ENCODE measurements at places on chromosomes 6 and 20.
A peak's percentile ranks its signal among the peaks of the same experiment; 100 is the strongest.

GRCh38 chr6:10482636-10483257 lies 38.4 kb upstream of the GCNT2 start:
- DNase-seq = no peak

GRCh38 chr6:47135772-47136171 lies 93.6 kb upstream of the ADGRF1 start:
- DNase-seq = peak; percentile 99

GRCh38 chr20:48242623-48243022 lies 457.3 kb upstream of the SULF2 start:
- DNase-seq = no peak

DNA sequence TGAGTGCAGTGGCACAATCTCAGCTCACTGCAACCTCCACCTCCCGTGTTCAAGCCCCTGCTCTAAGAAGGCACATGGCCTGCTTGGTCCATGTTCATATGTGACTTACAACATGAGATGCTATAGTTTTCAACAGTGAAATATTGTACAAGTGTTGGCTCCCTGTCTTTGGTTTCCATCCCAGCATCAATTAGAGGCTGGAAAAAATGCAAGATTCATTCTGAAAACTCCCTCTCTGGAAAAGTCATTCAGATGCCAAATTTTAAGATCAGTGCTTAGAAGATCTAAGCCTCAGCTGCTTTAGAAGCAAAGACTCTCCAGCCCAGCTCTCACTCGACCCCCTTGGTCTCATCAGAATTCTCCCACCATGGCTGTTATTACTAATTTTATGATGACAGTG lies 398.9 kb downstream of the KIF16B start:
- no peak for DNase-seq

DNA sequence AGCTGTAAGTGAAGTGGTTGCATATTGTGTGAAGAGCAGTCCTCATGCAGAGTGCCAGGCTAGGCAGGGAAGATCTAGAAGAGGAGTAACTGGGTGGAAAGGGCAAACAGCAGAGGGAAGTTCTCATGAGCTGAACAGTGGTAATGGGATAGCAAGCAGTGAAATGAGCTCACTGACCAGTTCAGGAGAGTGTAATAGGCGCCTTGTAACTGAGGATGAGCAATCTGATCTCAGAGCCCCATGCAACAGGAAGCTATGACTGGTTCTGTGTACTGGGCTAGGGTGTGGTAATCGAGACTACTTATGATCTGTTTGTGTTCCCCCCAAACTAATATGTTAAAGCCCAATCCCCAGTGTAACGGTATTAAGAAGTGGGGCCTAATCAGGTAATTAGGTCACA lies 98.6 kb downstream of the RFX6 start:
- DNase-seq = peak; percentile 58

- DNase-seq = peak; percentile 38
These were observed at the start of gene PLTP for GRCh38 chr20:45911486-45912343. PLTP (minus strand) TSS chr20:45912155; CDS start chr20:45911452, 703 bp downstream.

DNA sequence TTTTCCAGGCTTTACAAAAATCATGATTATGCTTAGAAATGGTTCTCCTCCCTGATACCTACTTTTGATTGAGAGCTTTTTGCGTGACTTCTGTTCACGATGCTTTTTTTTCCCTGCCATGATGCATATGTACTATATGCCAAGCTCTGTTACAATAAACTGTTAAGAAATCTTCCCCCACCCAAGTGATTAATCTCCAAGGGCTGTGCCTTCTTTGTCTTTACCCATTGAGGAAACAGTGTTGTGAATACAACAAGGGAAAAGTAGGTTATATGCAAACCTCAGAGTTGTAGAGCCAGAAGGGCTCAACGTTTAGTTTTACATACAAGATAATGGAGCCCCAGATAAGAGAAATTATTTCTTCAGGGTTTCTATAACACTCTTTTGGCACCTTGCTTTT lies 34.1 kb upstream of the MYLK2 start:
- DNase-seq = no peak

GRCh38 chr6:156720691-156721685 lies 56.2 kb upstream of the ARID1B start:
- no peak for DNase-seq

- DNase-seq = peak; percentile 92
These were observed at the start of gene CDK5RAP1 for GRCh38 chr20:33401184-33401920. CDK5RAP1 (minus strand) TSS chr20:33401519; CDS start chr20:33397064, 4,455 bp downstream.

DNA sequence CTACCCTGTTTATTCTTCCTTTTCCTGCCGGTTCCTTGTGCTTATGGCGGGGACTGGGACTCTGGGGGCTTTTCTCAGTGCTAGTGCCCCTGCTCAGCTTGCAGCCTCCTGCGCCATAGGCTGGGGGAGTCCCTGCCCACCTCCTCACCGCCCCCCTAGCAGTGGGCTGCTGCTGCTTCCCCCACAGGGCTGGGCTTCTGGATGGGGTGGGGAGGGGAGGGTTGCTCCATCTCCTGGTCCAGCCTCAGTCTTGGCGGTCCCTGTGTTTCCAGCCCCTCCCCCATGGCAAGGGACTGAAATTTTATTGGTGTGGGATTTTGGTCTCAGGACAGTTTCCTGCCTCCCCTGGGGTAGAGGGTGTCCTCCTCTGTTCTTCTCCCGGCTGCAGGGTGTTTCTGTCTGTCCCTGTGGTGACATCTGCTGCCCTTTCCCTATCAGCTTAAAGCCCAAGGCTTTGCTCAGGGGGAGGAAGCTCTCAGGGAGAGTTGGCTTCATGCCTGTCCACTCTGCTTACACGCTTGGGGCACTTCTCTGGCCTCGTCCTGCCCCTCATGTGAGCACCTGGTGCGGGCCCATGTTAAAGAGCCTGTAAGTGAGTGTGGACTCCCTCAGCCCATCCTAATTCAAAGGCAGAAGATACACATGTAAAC lies 100.6 kb downstream of the HIVEP1 start:
- no peak for DNase-seq

DNA sequence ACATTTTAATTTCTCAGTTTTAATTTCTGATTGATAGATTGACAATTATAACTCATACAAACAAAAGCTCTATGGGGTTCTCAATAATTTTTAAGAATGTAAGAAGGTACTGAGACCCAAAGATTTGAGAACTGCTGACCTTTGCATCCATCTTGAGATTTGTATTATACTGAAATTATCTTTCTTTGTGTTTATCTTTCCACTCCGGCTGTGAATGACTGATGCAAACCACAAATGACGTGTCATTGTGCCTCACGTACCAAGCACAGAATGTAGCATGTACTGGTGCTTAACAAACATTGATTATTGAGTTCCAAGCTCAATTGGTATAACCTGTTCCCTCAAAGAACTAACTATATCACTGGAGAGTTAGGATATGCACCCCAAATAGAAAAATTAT lies 152.1 kb upstream of the SMLR1 start:
- peak; percentile 79 for DNase-seq

DNA sequence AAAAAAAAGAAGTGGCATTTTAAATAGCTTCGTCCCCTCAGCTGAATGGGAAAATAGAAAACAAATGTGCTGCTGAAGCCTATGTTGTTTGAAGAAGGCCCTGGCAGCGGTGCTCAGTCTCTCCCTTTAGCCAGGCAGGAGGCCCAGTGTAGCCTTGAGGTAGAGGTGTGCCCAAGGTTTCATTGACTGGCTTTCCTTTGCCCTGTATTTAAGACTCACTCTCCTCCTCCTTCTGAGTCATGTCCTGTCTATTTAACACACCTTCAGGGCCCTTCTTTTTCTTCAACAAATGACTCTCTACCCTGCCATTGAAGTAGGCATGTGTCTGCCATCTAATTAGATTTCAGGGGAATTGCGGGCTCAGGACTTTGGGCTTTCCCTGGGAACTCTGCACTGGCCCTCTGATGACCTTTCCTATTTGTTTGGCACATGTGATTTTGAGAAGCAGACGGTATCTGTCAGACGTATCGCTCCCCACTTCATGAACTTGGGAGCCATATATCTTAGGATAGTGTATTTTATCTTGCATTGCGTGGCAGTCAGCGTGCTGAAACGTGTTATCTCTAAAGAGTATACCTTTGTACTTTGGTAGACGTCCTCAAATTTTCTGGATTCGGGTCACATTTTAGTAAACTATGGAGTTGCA lies 4.3 kb downstream of the TJAP1 start:
- DNase-seq = peak; percentile 88

DNA sequence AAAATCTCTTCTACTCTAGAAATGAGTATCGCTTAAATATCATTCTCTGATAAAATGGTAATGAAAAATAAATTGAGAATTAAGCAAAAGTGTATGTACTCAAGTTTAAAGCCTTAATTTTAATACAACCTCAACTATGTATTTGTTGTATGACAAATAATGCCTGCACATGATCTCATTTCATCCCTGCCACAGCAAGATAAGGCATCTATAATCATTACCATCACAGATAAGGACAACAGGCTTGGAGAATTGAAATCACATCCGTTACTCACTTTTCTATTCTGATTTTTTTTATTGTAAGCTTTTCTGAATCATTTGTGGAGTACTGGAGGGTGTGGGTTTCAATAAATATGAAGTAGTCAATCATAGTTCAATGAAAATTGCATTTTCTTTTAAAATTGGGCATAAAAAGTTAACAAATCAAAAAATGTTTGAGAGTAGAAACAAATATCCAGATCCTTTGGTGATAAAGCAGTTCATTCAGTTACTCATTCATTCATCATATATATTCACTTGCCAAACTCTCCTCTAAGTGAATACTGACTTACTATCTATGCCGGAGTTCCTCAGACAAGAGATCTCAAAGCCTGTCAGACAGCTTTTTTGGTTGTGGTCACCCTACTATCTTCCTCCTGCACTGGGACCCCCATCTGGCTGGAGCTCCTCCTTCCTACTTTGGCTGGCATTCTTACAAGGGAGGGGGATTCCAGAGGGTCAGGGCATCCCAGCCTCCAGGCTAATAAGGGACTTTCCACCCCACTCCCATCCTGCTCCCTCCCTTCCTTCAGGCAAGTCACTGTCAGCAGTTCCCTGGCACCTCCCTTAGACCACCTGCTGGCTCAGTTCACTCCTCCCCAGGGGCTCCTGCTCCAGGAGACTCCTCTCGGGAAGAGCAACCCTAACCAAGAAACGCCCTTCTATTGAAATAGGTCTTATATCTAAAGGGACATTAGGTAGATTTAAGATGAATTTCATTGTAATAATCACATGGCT lies 118.6 kb downstream of the OGFRL1 start:
- peak; percentile 53 for DNase-seq

- DNase-seq = no peak
These were observed 261.3 kb downstream of the TMEM242 start for GRCh38 chr6:157061770-157062594.

DNA sequence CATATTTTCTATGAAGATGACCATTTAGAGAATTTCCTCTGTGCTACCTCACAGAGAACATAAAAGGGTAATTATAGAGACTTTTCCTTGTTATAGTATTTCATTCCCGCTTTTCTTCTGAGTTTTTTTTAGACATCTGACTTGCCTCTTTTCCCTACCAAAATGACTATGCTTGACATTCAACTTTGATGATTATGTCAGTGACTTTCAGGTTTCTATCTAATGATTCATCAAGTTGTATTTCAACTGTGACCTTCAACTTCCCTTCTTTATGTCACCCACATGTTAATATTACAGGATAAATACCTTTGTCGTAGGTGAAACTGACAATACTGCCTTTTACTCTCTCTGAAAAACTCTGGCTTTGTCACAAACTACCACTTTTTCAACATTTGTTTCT lies 95.3 kb downstream of the MLIP start:
- DNase-seq = peak; percentile 31

DNA sequence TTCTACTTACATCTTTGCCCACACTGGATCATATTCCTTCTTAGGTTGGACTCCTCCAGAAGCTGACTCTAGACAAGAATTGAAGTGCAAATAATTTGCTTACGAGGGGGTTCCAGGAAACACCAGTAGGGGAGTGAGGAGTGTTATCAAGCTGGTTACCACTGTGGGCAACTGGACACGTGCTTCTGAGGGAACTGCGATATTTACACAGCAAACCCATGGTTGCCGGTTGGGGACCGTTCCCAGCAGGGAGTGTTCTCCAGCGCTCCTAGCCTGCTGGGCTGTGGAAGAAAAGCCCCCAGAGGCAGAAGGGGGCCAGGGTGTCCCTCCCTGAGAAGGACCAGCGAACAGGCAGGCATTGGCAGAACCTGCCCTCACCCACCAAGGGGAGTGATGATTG lies 21.7 kb downstream of the MDFI start:
- DNase-seq = no peak

DNA sequence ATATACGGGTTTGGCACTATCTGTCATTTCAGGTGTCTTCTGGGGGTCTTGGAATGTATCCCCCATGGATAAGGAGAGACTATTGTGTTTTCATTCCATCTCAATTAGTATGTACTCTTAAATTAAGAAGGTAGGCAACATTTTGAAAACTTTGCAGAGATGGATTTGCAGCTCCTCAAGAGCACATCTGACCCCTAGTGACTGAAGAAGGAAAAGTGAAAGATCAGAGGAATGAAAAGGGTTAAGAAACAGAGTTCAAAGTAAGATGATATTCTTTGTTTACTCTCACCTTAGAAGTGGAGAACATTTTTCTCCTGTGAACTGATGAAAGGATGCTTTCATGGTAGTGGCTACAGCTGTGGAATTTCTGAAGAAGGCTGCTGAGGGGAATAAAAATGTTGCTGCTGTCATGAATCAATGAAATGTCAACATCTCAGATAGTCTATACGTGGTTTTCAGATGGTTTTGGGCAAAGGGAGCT lies 41.5 kb downstream of the SH3BGRL2 start:
- peak; percentile 65 for DNase-seq

GRCh38 chr20:17394411-17394810 lies 136.8 kb downstream of the BFSP1 start:
- DNase-seq = peak; percentile 40

GRCh38 chr6:110415086-110415916 lies at the start of gene DDO:
DDO (minus strand) TSS chr6:110415575; CDS start chr6:110413462, 2,113 bp downstream.
- peak; percentile 2 for DNase-seq

DNA sequence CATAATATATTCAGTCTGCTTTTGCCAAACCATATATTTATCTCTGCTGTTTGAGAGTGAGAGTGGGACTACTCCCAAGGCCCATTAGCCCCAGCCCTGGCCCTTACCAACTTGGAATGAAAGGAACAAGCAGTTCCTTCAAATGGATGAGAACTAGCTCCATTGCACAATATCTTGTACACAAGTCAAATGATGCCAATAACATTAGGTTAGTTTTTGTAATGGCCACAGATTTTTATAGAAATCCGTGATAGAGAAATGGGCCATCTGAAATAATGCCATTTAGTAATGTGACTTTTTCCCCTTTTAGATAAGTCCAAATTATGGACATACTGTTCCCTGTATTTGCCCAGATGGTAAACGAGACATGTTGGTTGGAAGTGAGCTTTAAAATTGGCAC lies 117.0 kb downstream of the MAP3K7 start:
- no peak for DNase-seq

- DNase-seq = no peak
These were observed 7.5 kb downstream of the FOXS1 start for GRCh38 chr20:31837896-31838397.

- peak; percentile 90 for DNase-seq
These were observed at the start of gene CRYBG1 for GRCh38 chr6:106360410-106360988. CRYBG1 (plus strand) TSS chr6:106360717; CDS start chr6:106360909, 192 bp downstream.

- no peak for DNase-seq
These were observed 171.3 kb upstream of the KCNK16 start for GRCh38 chr6:39493777-39494176.

Measured in PC-3 (cell line).